ENCODE measurements at places on chromosomes 11 and 22.

- no peak for DNase-seq
Measured at GRCh38 chr22:37910890-37911672, 5.0 kb downstream of the MICALL1 start.

DNA sequence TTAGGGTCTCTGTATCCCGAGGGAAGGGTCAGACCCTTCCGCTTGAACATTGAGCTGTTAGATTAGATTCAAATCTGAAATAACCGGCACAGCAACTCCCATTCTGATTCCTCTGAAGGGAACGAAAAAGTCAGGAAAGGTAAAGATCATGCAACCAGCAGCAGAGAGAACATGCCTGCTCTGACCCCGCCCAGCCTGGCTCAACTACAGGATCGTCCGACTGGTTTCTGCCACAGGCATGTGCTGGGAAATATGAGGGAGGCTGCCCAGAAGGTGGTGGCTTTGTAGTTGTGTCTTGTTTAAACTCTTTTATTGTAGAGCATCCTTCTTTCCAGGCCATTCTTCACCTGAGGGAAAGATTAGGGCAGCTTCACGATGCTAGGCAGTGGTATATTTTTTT, 5.0 kb upstream of the MTNR1B start:
- DNase-seq: no peak

DNA sequence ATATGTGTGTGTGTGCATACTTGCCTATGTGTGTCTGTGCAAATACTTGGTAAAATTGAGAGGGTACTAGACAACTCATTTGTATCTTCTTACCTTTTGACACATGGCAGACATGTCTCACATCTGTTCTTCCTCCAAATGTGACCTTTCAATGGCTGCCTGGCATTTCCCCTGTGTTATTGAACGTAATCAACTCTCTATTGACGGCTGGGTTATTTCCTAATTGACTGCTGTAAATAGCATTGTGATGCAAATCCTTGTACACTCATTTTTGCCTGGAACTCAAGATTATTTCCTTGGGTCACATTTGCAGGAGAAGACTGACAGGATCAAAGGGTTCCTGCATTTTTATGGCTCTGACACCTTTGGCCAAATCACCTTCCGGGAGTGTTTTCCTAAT, 37.4 kb downstream of the KCNQ1 start:
- DNase-seq: no peak

DNA sequence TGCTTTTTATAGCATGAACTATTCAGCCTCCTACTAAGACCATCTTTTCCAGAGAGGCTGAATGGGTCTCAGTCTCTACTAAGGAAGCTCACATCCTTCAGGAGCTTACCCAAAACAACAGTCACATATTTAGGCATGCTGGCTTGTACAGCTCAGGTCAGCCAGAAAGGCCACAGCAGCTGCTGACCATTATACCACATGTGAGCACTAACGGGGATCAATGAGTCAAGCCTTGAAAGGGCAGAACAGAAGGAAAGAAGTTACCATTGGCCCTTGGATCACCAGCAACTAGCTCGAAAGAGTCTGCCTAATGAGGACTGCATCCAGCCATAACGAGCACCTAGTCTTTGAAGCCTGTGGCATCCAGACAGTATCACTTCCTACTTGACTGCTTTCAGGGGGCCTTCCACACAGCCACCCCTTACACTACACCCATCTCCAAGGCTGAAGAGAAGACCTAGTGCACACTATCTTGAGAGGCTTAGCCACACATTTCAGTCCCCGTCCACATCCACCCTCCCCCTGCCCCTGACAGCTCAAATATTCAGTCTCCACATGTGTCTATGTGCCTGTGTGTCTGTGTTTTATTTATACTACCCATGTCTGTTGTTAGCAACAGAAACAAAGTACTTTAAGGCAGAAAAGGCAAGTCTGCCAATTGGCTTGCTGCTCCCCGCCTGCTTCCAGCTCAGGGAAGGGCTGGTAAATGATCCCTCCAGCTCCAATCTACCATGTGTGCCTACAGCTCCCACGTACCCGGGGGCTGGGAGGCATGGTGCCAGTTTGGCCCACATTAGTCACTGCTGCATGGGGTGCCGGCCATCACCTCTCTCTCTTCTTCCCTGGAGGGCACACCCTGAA, 95.5 kb downstream of the RPL27A start:
- DNase-seq: no peak

- no peak for DNase-seq
Measured at GRCh38 chr22:49599691-49600455, 227.8 kb downstream of the BRD1 start.

GRCh38 chr11:112977755-112978154, 16.5 kb downstream of the NCAM1 start:
- no peak for DNase-seq

GRCh38 chr22:44824271-44824670, 71.9 kb downstream of the ARHGAP8 start:
- no peak for DNase-seq

DNA sequence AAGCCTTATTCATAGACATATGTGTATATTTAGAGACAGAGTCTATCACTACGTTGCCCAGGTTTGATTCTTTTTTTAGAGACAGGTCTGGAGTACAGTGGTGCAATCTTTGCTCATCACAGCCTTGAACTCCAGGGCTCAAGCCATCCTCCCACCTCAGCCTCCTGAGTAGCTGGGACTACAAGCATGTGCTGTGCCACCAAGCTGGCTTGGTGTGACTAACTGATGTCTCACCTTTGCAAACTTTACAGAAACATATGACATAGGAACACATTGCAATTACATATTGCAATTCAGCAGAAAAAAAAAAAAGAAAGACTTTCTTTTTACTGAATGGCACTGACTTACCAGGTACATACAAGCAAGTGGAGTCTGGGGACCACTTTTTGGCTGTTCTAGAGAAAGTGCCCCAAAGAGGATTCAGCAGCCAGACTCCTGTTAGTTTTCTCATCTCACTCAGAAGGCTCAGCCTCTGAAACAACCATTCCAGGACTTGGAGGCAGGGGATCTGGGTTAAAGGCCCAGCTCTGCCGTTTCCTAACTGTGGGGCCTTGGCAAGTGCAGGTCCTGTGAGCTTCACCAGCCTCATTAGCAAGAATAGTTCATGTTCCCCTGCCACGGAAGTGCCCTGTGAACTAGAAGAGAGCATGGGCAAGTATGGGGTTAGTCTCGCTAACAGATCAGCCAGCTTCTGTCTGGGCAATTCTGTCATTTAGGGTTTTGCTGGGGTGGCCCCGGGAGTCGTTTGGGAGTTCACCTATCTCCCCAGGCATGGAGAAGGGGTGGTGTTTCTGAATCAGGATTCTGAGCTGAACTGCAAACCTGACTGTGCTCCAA, 11.3 kb upstream of the NFAM1 start:
- DNase-seq: no peak

- no peak for DNase-seq
Measured at GRCh38 chr22:46017166-46017565, 40.2 kb upstream of the WNT7B start.

GRCh38 chr11:112100462-112100861, 13.8 kb downstream of the SDHD start:
- DNase-seq: no peak

GRCh38 chr22:22591348-22592299, 32.6 kb upstream of the PRAME start:
- DNase-seq: no peak

- no peak for DNase-seq
Measured at GRCh38 chr11:130578738-130579368, 130.4 kb downstream of the ADAMTS15 start.

DNA sequence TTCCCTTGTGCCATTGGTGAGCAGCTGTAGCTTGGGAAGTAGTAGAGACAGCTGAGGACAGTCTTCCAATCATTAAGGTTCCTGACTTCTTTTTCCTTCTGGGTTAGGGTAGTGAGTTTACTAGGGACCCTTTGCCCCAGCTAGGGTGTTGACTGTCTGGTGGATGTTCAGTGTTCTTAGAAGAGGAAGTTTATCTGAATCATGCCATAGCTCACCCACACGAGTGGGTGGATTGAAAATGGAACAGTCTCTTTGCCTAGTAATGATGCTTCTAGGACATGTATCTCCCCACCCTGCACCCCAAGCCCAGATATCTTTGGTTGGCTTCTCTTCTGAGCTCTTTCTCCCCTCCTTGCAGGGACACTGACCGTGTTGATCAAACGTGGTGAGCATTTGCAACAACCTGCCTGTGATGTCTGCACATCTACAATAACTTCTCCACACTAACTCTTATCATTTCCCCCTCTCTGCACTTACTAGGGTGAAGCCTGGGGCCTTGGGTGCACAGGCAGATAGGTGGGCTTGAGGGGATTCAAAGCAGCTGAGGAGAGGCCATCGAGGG, 57.1 kb upstream of the HORMAD2 start:
- DNase-seq: no peak

- no peak for DNase-seq
Measured at GRCh38 chr11:33290319-33290718, 33.1 kb downstream of the HIPK3 start.

GRCh38 chr22:32409977-32410376, 2.1 kb downstream of the RTCB start:
- no peak for DNase-seq

DNA sequence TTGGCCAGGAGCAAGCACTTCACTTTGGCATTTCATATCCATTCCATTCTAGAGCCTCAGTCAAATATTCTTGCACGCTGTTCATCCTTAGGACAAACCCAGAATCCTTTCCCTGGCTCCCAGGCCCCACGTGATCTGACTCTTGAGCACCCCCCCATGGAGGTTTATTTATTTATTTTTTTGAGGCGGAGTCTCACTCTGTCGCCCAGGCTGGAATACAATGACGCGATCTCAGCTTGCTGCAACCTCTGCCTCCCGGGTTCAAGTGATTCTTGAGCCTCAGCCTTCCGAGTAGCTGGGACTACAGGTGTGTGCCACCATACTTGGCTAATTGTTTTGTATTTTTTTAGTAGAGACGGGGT, 12.7 kb upstream of the TSGA10IP start:
- DNase-seq: no peak

DNA sequence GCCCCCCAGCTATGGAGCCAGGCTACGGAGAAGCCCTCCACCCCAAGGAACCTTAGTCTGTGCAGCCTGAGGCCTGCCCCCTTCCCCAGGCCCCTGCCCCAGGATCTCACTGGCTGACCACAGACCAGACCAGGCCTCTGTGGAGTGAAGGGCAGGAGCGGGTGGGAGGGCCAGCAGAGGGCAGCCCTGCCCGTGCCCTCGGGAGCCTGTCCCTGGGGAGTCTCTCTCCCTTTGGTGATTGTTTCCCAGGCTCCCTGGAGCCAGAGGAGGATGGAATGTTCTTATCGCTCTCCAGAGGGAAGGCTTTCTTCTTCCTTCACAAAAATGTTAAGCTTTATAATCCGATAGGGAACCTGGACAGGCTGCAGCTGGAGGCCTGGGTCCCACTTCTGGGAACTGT, 455.3 kb downstream of the SOX6 start:
- DNase-seq: no peak

GRCh38 chr22:20957683-20958431, 9.2 kb upstream of the AIFM3 start:
- no peak for DNase-seq

- DNase-seq: peak; percentile 79
Measured at GRCh38 chr11:61129639-61130523, 27.6 kb downstream of the CD5 start.
